Suprapubic skin (tissue), 4 donors: ENCODE measurements at places on chromosomes 4 and X.

DNA sequence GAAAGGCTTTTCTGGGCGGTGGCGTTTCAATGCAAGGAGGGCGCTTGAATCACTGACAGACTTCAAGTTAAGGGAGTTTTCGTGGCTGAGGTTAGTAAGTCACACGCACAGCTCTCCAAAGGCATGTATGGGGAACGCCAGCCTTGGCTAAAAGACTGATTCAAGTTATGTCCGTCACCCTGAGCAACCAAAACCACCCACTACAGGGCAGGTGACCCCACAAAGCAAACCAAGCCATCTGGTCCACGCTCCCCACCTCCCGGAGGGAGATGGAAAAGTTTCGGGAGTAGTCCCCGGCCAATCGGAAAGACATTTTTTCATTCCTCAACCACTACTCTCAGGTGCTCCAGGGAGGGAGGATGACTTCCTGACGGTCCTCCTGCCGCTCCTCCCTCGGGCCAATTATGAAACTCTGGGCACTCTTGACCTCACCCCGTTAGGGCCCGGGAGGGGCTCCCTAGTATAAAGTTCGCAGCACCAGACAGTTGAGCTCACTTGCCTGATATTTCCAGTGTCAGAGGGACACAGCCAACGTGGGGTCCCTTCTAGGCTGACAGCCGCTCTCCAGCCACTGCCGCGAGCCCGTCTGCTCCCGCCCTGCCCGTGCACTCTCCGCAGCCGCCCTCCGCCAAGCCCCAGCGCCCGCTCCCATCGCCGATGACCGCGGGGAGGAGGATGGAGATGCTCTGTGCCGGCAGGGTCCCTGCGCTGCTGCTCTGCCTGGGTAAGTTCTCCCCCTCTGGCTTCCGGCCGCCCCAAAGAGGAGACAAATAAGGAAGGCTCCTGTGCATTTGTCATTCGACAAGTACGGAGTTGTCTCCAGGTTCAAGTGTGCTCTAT is at the start of gene EREG:
EREG (plus strand) TSS at position 494 of the 840 bp plus-strand sequence; CDS start at position 658, 164 bp downstream.
- no peak for DNase-seq

DNA sequence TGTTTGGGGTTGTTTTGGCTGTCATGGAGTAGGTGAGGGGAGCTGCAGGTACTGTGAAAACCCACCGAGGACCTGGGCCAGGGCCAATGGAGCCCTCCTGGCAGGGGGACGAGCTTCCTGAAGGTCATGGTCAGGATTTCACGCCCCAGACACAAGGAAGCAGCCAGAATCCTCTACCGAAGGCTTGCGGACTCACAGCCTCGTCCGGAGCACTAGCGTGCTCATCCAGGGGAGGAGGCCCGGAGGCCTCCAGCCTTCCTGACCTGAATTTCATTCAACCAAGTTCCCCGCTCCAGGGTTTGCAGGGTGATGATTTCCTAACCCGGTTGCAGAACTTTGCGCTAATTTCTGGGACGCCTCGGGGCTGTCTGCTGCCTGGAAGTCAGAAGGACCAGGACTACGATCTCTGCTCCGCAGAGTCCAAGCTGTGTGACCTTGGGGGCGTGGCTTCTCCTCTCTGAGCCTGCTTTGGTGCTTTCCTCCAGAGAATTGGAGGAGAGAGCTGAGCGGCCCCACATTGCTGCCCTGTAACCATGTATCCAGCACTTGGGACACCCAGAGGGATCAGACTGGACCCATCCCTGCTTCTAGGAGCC is 56.2 kb upstream of the ADRA2C start:
- peak; percentile 42 for DNase-seq

- DNase-seq = no peak
Observed at GRCh38 chr4:26400132-26400531, 79.3 kb downstream of the RBPJ start.

- DNase-seq = no peak
Observed at GRCh38 chr4:186939226-186939625, 215.6 kb upstream of the FAT1 start.

- no peak for DNase-seq
Observed at GRCh38 chr4:79917246-79917645, 155.8 kb downstream of the ANTXR2 start.

GRCh38 chr4:28228561-28229491 is 1368.2 kb downstream of the STIM2 start:
- DNase-seq = no peak

GRCh38 chr4:159047478-159048165 is 55.3 kb upstream of the RAPGEF2 start:
- DNase-seq = no peak

DNA sequence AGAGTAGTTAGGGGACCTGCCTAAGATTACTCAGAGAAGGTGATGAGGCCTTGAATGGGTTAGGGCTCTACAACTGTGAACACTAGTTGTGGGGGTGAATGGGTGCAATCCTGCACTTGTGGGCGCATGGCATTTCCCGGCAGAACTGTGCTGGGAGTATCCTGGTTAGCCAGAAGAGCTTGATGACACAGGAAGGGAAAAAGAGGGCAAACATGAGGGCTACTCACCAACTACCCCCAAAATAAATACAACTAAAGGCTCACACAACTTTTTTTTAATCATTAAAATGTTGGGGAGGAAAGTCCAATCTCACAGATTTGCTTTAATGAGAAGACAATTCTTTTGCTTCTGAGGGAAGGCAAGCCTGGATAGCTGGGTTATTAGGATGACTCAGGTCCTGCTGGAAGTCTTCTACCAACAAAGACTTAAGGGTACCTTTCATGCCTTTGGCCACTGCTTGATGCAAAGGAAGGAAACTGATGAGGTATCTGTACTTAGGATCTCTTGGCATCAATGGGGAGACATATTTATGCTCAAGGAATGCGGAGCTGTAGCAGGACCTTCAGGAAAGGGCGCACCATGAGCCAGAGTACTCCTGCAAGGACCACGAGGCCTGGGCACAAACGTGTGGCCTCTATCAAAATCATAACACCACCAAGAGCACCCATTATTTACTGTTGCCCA is 2.6 kb downstream of the PHKA2 start:
- DNase-seq = no peak

DNA sequence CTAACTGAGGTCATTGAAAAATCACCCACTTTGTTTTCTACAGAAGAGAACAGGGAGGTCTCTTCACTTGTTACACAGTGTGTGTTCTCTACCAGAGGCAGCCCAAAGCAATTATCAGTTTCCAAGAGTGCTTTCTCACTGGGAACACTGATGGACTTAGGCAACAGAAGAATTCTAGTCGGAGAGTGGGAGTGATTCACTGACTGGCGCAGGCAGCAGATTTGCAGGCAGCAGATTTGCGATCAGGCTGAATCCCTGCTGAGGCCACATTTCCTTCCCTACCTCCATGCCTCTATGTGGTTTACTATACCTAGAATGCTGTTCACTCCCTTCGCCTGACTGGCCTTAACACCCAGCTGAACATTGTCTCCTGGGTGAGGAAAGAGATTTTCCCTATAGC is 6.6 kb downstream of the OCIAD2 start:
- no peak for DNase-seq

DNA sequence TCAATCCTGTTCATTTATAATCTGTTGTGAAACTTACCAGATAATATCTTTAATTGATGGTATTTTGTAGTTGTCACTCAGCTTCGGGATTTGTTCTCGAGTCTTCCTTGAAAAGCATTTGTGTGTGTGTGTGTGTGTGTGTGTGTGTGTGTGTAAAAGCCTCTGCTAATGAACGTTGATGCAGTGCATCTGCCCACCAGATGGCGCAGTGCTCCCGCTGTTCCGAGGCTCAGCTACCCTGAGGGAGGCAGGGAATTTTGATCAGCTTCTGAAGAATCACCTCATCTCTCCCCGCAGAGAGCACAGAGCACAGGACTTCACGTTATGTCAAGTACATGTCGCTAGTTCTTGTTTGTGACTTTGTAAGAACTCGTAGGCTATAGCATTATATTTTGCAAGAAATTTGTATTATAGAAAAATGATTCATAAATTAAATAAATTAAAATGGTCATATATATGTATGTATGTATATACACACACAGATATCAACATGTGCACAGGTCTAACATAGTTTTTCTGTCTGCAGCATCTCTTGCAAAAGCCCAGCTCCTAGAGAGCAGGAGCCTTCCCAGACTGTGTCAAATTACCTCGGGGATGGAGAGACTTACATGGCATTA is 316.7 kb upstream of the IGFBP7 start:
- DNase-seq = no peak

- no peak for DNase-seq
Observed at GRCh38 chr4:120517966-120518365, 404.6 kb downstream of the PRDM5 start.

GRCh38 chrX:70552130-70552704 is 107.6 kb downstream of the DLG3 start:
- DNase-seq = no peak

DNA sequence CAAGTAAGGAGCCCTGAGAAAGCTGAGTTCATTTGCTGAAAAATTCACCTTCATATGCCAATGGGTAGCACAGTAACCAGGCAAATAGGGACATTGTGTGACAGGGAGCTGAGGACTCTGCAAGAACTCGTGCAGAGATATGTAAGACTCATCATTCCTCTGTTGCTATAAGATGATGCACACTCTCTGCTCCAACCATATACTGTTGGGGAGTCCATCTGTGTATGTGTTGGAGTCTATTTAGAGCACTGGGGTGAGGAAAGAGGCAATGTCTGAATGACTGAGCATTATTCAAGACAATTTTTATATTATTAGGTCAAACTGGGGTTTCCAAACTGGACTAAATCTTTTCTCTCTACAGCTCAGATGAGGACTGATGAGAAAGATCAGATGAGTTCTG is 100.4 kb downstream of the QRFPR start:
- DNase-seq = no peak

- no peak for DNase-seq
Observed at GRCh38 chr4:189021831-189022230, 882.6 kb downstream of the TRIML1 start.

DNA sequence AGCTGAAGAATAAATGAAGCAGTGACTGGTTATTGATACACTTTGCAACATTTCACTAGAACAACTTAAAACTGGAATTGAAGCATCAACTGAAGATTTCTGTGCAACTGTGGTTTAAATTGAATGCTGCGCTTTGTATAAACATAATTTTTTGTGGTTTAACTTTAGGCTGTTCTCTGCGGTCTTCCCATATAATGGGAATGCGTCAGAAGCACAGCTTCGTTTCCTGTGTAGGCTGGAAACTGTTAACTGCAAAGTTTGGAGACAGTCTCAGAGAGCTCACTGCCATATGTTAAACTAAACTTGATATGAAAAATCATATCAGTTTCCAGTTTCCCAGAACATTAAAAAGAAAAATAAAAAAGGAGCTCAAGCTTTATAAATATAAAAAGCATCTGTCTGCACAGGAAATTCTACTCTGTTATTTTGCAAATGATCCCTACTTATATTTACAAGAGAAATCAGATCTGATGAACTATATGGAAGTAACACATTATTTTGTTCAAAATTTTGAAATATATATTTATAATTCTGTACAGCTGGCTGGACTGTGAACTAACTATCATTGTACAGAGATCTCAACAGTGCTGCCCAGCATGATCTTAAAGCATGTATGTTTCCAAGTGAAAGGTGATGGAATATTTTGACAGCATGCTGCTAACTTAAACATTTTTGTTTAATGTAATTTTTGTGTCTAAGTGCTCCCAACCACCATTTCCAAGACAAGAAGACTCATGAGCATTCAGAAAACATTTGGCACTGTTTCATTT is 139.9 kb downstream of the NDST3 start:
- no peak for DNase-seq

DNA sequence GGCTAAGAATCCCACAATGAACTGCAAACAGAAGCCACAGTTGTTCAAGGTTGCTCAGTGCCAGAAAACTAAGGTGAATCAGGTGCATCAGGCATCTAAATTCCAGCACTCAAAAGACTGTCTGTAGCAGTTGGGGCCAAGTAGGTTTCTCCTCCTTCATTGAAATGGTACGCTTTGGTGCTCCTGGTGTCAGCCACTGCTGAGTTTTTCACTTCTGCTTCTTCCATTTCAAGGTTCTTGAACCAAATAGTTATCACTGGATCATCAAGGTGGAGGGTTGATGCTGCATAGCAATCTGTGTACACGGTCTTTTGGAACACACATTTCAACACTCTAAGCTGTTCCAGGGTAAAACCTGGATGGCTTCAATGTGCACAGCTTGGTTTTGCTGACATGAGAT is 74.4 kb downstream of the TMA16 start:
- no peak for DNase-seq

DNA sequence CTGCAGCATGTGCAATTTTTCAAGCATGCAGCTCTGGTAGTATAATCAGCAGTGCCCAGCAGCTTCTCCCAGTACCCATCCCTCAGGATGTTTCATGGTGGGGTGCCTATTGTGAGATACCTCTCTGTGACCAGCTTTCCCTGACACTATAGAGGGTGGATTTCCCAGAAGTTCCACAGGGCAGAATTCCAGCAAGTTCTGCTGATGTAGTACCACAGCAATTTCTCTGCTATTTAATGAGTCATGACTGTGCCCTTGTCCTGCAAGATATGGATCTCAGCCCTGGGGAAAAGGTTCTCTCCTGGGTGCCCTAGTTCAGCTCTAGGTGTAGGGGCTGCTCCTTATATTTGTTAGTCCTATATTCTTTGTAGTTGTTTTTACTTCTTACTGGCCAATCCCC is 174.8 kb downstream of the ENOX2 start:
- no peak for DNase-seq

DNA sequence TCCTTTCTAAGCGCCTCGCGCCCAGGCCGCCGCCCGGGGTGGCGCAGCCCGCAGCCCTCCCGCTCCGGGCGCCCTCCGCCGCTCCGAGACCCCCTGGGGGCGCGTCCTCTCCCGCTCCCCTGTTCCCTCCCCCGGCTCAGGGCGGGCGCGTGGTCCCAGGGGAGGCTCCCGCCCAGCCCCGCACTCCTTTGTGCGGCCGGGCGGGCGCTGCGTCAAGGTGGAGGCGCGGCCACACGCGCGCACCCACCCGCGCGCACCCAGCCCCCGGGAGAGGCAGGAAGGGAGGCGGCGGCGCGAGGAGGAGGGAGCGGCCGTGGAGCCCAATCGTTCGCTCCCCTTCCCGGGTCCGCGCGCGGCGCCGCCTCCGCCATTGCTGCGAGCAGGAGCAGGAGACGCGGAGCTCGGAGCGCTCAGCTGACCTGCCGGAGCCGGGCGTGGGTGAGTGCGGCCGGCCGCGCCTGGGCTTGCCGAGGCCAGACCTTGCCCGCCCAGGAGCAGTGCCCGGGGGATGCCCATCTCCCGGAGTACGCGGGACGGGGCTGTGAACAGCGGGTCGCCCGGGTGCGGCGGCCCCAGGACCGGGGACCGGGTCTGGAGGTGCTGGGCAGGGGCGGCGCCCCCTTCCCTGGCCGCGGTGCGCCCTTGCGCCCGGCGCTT is at the start of gene NSG1:
NSG1 (plus strand) TSS at position 367 of the 657 bp plus-strand sequence. CDS start 528 bp downstream, outside the sequence.
- DNase-seq = no peak

- no peak for DNase-seq
Observed at GRCh38 chr4:52783069-52783468, 31.8 kb upstream of the ERVMER34-1 start.

- DNase-seq = no peak
Observed at GRCh38 chrX:110143454-110144210, 140.7 kb downstream of the TMEM164 start.
